ENCODE measurements at places on chromosomes 1 and 21.
A peak's percentile ranks its signal among the peaks of the same experiment; 100 is the strongest.

- DNase-seq, result no peak
Observed at GRCh38 chr1:13826009-13826408, 126.0 kb downstream of the PRDM2 start.

DNA sequence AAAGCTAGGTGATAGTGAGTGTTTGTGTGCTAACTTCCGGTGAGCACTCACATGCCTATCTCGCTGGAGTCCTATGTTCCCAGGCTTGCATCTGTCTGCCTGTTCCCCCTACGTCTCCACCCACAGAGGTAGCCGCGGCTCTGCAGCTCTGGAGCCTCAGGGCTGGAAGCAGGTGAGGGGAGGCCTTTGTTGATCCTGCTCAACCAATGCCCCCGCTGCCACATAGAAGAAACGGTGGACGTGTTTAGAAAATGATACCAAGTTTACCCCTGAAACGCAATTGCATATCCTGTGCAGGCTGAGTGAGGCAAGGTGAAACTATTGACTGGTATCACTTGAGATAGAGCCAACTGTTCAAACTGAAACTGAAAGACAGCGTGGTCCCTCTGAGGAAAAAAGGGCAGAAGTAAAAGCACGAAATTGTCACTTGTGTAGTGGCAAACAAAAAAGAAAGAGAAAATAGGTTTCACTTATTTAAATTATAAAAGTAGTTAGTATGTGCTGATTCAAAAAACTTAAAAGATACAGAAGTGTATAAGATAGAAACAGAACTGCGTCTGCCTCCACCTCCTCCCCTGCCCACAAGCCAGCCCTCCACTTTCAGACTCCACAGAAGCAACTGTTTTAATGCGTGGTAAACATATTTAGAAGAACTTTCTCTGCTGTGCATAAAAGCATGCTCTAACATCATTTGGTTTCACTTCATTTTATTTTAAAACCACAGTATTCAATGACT, 38.6 kb upstream of the ETS2 start:
- DNase-seq, result peak; percentile 58

GRCh38 chr1:60573121-60573520, 499.6 kb upstream of the C1orf87 start:
- no peak for DNase-seq

DNA sequence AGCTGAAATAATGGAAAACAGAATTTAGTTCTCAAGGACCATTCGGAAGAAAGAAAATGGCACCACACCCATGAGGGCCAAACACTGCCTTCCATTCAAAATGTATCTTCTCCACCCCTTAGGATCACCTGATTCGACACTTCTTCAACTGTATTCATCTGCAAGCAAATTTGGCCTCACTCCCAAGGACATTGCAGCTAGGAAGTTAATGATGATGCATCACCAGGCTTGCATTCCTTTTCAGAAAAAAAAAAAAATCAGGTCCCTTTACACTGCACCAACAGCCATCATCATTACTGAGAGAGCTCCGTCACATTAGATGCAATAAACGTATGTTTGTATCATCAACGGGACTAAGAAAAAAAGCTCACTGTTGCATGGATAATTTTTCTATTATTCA, 368.3 kb downstream of the PCP4 start:
- no peak for DNase-seq

DNA sequence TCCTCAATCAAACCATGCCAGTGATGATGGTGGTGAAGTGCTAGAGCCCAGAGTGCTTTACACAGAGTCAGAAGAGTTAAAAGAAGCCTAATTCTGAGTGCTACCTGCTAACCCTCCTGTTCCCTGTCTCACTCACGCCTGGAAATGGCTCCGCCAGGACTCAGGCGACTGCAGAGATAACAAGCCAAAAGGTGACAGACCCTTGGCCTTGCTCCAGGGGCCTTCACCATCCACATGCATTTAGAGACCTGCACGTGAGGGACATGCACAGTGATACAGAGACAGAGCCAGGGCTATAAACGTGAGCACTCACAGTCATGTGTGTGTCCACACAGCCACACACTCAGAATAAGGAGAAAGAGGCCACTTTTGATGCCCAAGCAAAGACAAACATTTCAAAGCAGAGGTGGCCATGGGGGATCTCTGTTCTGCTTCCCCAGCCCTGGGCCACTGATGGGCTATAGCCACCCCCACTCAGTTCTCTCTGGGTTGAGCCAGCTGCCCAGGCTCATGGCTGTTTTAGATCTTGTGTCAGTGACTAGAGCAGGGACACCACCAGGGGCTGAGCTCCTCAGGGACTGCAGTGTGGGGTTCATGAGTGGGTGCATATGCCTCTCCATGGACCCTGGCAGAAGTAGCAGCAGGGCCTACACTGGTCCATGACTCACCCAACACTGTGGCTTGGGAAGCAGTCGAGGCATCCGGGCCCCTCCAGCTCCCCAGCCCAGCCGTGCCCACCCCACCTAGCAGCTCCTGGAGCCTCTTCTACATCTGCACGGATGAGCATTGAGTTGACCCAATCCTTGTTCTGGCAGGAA, 117.2 kb downstream of the EPHB2 start:
- DNase-seq, result no peak
